ENCODE measurements at places on chromosomes 2 and 18.

GRCh38 chr2:206983161-206983859 is 44.0 kb downstream of the CPO start:
- peak; percentile 52 for DNase-seq

DNA sequence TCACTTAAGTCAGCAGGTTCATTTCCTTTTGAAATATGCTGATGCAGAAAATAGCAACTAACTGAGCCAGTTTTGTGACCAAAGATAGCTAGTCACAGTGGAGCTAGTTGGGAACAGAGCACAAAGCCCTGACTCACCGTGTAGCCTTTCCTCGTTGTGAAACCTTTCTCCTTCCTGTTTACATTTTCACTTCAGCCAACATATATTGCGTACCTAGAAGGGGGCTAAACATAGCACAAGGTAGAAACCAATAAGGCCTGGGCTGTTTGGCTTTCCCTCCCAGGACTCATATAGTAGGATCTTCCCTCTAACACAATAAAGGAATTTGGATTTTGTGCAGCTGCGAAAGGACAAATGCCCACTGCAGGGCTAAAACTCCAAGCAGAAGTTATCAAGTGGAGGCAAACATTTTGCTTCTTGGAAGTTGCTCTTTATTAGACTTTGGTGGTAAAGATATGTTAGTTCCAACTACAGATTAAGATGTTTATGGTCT is 24.5 kb upstream of the LPIN2 start:
- DNase-seq: no peak

- peak; percentile 44 for DNase-seq
Observed at GRCh38 chr2:30865892-30866681, 58.8 kb upstream of the CAPN13 start.

DNA sequence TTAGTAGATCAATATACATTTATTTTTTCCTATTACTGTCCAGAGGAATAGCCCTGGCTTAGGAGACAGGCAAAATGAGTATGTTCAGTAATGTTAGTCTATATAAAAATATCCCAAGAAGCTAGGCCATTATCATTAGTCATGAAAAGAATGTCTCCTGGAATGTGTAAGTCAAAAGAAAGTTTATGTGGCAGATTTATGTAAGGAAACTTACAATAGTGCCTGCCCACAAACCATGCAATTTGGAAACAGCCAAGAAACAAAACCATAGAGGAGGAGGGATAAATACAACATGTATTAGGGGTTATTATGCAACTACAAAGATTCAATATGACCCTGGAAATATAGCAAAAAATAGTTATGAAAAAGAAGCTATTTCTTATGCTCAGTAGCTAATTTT is 96.3 kb downstream of the NOL4 start:
- no peak for DNase-seq

- DNase-seq: no peak
Observed at GRCh38 chr2:10947005-10947440, 35.3 kb downstream of the KCNF1 start.

DNA sequence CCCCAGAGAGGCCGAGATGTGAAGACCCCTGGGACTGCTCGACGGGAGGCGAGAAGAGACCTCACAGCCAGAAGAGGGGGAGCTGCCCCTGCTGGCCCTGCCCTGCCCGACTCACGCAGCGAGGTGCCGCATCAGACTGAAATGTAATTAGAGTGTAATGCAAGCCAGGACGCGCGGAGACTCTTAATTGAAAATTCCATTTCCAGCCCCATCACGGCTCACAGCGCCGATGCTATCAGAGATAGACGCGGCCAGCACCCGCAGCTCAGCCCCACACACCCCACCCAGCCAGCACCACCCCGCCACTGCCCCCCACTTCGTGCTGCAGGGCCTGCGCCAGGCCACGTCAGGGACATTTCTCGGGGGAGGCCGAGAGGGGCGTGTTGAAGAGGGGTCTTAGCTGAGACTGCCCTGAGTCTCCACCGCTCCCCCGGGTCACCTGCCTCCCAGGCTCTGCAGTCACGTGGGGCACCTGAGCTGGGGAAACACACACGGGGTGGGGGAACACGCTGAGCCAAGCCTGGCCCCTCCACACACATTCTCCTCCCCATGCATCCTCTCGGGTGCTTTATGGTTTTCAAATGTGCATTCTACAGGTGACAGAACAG is 78.1 kb downstream of the TEX51 start:
- no peak for DNase-seq

DNA sequence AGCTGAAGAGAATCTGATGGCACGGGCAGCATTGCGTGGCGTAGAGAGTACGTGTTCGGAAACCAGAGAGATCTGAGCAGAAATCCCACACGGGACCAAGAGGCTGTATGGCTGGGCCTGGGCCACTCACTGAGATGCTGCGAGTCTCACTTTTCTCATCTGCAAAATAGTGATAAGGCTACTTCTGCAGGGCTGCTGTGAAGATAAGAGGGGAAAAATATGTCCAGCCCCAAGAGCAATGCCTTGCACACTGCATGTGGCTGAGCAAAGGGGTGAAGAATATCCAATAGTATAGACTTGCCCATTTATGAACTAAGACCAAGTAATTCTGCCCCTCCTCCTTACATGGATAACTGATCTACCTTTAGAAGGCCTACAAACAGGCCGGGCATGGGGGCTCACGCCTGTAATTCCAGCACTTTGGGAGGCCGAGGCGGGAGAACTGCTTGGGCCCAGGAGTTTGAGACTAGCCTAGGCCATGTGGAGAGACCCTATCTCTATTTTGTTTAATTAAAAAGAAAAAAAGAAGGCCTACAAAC is 3.1 kb downstream of the FECH start:
- no peak for DNase-seq

DNA sequence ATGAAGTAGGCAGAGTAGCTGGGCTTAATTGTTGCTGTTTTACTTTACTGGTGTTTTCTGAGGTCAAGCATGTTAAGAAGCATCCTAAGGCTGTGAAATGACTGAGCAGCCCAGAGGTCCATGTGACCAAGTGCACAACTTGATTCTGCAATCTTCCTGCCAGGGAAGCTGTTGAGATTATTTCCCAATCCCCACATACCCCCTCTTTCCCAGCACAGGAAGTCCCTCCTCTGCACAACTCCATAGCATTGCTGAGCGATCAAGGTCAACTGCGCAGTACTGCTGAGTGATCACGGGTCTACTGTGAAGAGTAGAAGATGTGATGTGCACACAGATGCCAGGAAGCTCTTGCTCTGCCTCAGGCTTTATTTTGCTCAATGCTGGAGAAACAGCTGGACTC is 105.8 kb downstream of the GALNT14 start:
- no peak for DNase-seq

GRCh38 chr2:173165443-173166238 is 90.0 kb downstream of the MAP3K20 start:
- no peak for DNase-seq

GRCh38 chr18:53906681-53907080 is 317.8 kb downstream of the MBD2 start:
- DNase-seq: no peak

DNA sequence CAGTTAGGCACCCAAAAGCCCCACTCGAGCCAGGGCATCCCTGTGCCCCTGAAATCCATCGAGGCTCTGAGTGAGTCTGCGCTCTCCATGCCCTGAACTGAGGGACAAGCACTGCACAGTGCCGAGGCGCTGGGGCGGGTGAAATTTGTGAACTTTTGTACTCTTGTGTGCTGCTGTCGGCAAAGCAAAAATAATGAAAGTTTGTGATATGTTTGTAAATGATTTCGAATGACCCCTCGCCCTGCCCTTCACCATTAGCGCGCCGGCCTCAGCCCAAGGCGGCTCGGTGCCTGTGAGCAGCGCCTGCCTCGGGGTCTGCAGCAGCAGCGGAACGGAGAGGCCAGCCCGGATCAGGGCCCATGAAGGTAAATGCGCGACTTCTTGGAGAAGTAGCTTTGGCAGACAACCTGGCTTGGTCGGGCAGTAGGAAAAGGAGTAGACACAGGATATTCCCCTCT is 1.8 kb upstream of the HOXD4 start:
- peak; percentile 72 for DNase-seq

- DNase-seq: no peak
Observed at GRCh38 chr2:181675254-181675653, 5.1 kb downstream of the NEUROD1 start.

DNA sequence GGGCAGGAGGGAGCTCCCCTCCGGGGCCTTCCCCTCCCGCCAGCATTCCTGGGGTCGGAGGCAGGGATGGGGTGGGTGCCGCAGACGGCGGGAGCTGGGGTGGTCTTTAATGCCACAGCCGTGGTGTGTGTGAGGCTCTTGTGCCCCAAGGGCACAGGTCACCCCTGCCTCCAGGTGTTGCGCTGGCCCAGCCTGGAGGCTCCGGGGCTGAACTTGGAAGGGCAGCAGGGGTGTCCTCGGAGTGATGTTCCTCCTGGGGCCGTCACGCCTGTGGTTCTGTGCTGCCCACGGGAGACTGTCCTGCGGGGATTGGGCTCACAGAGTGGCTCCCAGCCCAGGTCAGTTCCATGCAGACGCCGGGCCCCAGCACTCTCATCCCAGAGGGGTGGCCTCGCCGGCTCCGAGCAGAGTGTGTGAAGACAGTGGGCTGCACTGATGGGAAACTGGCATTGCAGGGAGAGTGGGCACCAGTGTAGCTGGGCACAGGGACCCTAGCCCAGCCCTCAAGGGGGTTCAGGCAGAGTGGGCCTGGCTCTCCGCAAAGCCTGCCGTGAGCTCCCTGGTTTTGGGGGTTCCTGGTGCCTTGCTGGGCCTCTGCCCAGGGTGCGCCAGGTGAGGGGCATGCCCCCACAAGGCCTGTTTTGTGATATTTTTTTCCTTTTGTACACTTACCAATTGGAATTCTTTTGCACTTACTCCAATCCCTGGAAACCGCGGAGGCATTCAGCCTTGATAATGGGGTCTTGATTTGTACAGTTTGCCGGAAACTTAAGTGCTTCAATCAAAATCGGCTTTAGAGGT is 56.7 kb downstream of the NFATC1 start:
- DNase-seq: no peak

- DNase-seq: no peak
Observed at GRCh38 chr2:124027182-124027581, 2.1 kb downstream of the CNTNAP5 start.

DNA sequence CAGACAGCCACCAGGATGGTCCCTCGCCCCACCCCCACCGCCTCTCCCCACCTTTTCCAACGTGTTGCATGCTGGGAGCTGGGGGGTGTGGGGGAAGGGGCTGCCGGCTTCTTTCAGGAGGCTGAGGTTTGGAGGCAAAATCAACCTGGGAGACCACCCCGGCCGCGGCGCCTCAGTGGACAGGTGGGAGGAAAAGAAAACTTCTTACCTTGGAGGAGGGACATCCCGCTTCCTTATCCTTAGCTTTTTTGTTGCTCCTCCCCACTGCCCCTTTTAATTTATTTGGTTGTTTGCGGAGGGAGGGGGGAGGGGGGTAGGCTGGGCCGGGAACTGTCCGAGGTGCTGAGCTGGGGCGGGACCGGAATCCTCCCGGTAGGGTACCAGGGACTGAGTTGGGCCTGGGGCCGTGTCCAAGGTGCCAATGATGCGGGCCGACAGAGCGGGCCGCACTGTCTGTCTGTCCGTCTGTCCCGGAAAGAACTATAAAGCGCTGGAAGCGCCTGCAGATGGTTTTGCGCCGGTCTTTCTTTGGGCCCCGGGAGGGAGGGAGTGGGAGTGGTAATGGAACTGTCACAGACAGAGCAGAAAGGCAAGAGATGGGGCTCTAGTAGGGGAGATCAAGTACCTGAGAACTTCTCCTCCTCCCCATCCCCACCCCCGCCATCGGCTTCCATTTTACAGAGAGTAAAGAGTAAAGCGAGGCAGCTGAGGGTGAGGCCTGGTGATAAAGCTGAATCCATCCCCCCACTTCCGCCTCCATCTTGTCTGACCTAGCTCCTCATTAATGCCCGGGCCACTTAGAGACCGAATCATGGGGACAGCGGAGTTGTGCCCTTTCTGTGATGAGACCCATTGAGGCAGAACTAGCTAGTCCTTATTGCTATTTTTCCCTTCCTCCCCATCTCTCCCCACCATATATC is 2.4 kb downstream of the CDK5R2 start:
- no peak for DNase-seq

DNA sequence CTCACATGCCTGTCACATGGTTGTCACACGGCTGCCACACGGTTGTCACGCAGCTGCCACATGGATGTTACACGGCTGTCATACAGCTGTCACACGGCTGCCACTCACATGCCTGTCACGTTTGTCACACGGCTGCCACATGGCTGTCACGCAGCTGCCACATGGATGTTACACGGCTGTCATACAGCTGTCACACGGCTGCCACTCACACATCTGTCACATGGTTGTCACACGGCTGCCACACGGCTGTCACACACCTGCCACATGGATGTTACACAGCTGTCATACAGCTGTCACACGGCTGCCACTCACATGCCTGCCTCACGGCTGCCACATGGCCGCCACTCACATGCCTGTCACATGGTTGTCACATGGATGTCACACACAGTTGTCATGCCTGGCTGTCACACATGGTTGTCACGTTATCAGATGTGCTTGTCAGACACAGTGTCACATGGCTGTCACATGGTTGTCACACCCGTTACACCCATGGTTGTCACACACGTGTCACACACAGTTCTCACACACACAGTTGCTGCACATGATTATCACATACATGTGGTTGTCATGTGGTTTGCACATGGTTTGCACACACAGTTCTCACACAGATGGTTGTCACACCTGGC is 19.4 kb downstream of the KCNG2 start:
- DNase-seq: no peak

GRCh38 chr18:79954791-79955190 is 3.3 kb upstream of the SLC66A2 start:
- no peak for DNase-seq

- no peak for DNase-seq
Observed at GRCh38 chr18:41410006-41410405, 545.0 kb upstream of the PIK3C3 start.

DNA sequence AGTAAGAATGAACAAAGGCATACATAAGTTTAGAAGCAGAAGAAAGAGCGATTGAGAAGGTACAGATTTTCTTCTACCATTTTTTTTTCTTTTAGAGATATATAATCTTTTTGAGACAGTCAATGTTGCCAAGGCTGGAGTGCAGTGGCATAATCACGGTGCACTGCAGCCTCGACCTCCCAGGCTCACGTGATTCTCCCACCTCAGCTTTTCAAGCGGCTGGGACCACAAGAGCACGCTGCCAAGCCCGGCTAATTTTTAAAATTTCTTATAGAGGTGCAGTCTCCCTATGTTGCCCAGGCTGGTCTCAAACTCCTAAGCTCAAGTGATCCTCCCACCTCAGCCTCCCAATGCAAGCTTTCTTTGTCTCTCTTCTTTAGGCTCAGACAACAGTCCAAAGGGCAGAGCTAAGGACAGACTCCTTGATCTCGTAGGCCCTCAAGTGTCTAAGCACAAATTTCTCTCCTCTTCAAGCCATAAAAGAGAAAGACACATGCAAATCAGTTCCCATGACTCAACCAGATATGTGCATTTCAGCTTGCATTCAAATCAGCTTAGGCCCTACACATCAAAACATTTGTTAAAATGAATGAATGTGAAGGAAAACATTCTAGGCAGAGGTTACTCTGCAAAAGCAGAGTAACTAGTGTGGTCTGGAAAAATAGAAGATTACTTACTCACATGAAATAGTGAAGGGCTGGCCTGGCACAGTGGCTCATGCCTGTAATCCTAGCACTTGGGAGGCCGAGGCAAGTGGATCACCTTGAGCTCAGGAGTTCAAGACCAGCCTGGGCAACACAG is 18.0 kb downstream of the ITSN2 start:
- DNase-seq: no peak
